Stimulated activated CD8-positive, alpha-beta memory T cell treated with anti-CD3 and anti-CD28 coated beads, Interleukin-4, amount 100 ng/mL, for 4 hours (primary cell): ENCODE measurements at places on chromosomes 3 and 15.

- no peak for DNase-seq
These were observed 194.6 kb upstream of the SLC2A2 start for GRCh38 chr3:171221104-171221503.

DNA sequence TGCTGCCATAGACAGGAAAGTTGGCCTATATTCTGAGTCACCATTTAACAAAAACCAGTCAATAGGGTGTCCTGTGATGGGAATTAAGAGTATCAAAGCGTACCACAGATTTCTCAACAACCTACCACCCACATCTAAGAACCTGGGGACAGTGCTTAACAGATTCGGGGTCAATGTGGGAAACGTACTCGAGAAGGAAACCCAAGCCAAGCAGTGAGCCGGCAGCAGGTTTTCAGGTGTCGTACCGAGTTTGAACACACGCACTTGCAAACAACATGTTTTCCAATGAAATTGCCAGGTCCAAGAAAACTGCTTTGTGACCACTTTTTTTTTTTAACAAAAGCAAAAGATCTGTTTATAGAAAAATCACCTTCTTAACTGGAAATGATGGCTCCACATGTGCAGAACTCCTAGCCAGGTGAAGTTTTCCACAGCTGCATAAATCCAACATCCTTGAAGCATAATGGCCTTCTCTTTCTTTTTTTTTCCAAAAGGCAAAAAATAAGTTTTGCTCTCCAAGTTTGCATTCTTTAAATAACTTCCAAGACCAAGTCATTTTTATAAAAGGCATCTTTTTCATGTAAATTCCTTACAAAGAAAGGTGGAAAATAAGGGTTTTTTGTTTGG, 45.7 kb downstream of the ADAMTS17 start:
- no peak for DNase-seq

DNA sequence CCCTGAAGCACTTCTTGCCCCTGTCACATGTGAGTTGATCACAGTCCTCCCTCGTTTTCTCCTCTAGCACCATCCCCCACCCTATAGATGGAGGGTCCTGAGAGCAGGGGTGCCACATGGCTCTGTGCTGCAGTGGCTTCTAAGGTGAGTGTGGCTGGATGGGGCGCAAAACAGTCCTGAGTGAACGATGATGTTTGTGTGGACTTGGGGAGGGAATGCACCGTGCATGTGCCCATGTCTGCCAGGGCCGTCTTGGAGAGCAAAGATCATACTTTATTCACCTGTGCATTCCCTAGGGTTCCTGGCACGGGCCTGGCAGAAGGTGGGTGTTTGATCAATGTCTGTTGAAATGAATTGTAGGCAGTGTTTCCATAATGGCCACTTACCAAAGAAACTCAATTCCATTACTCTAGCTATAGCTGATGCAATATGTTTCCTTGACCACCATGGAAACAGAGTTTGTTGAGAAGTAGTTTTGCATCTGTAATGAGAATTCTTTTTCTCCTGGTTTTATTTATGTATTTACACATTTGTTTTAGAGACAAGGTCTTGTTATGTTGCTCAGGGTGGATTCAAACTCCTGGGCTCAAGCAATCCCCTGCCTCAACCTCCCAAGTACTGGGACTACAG, 58.0 kb downstream of the ABTB1 start:
- no peak for DNase-seq

DNA sequence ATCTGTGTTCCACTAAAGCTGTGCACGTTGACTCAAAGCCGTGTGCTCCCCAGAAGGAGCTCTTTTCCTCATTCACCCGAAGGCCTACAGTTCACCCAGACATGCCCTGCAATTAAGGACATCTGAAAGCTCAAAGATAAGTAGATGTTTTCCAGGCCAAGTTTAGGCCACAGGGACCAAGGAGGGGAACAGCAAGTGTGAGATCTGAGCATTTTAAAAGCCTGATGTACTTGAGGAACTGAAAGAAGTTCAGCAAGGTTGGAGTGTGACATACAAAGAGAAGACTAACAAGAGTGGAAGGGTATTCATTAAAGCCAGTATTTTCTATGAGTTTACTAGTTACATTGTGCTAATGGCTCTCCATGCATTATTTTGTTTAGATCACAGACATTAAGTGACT, 68.0 kb downstream of the CASR start:
- no peak for DNase-seq

- DNase-seq = no peak
These were observed 166.1 kb downstream of the ZNF621 start for GRCh38 chr3:40690749-40691451.
